ENCODE measurements at places on chromosomes 11 and 22.

DNA sequence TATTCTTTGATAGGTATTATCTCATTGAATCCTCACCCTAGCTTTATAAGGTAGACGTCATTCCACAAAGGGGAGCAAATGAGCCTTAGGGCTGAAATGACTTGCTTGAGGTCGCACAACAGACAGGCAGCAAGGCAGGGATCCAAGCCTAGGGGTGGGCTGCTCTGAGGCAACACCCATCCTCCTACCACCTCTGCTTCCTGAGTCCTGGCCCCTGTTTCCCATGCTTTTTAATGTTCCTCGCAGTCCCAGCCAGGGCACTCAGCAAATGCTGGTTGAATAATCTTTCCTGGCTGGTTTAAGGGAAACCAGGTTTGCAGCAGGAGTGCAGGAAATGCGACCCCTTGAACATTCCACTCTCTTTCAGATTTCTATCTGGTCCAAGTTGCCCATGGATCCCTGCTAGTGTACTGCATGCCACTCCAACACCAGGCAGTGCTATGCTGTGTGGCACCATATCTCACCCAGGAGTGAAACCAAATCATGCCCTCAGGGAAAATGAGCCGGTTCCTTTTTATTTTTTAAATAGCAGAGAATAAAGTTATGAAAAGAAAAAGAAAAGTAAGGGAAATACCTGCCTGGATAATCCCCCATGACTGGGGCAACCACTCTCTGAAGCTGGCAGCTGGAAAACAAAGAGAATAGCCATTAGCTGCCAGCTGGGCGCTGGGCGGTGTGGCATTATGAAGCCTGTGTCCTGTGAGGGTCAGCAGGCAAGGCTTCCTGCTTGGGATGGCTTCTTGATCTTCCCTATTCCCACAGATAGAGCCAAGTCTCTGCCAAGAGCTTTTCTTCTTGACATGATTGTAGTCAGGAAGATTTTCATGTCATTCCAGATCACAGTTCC, 21.8 kb downstream of the MICAL2 start:
- DNase-seq, result no peak

GRCh38 chr22:29967461-29967860, 84.5 kb downstream of the MTMR3 start:
- no peak for DNase-seq

DNA sequence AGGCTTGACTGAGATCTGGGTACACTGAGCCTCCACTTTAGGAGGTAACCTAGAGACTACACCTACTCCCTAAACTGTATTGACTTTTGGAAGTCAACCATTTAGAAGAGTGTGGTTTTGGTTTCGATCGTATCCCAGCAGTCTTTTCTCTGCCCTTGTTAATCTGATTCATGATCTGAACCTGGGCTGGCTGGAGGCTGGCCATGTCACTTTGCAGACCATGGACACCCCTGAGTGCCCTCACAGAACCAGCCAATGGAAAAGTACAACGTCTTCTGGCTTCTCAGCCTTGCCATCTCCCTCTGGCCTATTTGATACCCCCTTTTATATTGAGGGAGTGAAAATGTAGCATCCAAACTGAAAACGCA, 10.8 kb downstream of the EHF start:
- DNase-seq, result no peak

DNA sequence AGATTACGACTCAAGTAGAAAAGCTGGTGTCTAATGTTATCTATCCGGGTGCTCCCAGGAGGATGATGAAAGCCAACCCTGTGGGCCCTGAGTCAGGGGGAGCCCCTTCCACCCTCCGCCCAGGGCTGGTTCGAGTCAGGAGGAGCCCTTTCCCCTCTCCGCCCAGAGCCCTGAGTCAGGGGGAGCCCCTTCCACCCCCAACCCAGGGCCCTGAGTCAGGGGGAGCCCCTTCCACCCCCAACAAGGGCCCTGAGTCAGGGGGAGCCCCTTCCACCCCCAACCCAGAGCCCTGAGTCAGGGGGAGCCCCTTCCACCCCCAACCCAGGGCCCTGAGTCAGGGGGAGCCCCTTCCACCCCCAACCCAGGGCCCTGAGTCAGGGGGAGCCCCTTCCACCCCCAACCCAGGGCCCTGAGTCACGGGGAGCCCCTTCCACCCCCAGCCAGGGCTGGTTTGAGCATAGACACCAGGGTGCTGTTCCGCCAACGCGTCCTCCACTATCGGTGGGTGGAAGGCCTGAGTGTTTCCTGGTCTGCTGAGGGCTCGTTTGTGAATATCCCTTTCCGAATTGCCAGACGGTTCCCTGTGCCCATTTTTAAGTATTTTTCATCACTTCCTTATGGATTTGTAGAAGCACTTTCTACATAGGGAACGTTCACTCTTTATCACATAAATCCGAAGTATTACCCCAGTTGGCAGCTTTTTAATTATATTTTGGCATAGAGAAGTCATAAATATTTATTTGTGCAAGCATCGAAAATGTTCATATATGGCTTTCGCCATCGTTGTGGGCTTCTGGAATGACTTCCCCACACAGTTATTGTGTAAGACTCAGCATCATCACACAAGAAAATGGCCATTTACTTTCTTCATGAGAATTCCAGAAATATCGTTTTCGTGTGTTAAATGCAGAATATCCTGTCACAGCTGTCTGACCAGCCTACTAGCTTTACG, 380.6 kb downstream of the BRD1 start:
- DNase-seq, result no peak

Measured in stimulated activated CD4-positive, alpha-beta T cell treated with anti-CD3 and anti-CD28 coated beads, Interleukin-4, amount 100 ng/mL, for 4 hours (primary cell).